ENCODE measurements at places on chromosomes 5 and 9.

DNA sequence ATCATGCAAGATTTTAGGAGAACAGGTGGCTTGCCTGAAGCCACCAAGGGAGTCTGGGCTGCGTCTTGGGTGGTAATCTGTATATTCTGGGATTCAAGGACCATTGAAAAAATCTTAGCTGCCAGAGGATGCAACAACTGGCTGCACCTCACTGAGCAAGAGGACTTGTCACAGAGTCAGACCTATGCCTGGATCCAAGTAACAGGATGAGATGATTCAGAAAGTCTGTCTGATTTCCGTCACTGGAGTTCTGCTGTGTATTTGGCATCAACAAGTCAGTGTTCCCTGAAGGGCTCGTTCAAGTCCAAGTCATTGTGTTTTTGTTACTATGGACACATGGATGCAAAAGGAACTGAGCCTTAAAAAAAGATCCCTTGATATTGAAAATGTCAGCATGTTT is 37.8 kb upstream of the CARTPT start:
- DNase-seq, result no peak

DNA sequence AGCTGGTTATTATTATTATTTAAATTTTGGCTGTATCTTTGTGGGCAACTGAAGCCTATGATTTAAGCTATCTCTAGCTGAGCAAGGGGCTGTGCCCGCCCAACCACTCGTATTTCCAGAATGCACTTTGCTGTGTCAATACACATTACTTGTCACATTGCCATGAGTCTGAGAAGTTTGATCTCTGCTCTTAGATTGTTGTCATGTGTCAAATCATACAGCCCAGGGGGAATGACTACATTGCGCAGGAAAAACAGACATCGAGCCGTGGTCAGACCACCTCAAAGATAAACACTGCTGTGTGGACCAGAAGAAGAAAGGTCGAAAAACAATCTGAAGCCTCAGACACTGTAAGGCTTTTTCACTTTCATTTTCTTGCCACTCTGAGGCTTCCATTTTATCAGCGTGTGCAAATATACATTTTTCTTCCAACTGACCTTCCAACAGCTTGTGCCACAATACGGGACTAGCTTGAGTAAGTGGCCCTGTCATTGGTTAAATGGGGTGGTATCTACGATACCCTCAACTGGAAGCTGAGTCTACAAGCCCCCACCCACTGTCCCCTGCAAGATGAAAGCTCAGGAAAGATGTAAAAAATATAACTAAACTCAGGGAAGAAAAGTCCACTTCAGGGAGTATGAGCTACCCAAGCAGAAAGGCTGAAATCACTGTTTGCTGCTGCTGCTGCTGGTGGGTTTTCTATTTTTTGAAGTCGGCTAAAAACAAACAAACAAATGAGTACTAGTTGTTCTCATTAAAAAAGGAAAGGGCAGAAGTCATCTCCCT is 603.0 kb downstream of the BNC2 start:
- DNase-seq, result no peak

GRCh38 chr9:113890704-113891103 is 14.6 kb downstream of the ZNF618 start:
- DNase-seq, result no peak

DNA sequence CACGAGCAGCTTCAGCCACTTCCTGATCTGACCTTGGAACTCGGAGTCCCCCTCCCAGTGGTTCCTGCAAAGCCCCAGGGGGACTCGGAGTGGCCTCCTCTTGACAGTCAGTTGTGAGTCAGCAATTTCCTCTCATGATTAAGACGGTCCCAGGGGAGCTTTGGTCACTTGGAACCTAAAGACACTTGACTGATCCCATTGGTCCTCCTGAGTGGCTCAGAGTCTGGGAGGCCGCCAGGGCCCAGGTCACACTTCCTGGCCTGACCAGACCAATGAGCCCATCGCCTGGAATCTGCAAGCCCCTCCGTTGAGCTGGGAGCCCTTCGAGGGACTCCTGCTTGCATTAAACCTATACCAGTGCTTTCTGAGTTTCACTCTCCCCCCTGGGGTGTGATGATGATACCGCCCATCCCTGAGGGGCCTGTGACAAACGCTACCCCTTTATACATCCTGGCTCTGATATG is 29.1 kb downstream of the TSPAN17 start:
- DNase-seq, result peak; percentile 22

GRCh38 chr9:89021154-89021803 is 30.0 kb downstream of the S1PR3 start:
- DNase-seq, result no peak

- DNase-seq, result no peak
These were observed 24.6 kb downstream of the ALG2 start for GRCh38 chr9:99197124-99197630.

DNA sequence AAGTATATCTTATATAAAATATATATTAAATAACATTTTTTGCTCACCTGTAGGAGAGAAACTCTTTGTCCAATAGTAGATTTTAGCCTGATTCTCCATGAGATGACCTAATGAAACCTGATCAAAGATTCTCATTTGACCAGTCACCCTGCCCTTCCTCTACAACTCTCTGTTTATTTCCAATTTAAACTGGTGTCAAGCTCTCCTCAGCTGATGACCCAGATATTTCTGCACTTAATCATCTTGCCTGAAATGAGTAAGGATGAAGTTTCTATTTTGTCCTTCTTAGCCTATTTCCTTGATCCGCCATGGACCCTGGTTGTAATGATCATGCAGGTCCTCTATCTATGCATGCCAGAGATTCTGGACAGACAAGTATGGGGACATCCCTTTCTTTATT is 179.3 kb upstream of the FGF10 start:
- no peak for DNase-seq

DNA sequence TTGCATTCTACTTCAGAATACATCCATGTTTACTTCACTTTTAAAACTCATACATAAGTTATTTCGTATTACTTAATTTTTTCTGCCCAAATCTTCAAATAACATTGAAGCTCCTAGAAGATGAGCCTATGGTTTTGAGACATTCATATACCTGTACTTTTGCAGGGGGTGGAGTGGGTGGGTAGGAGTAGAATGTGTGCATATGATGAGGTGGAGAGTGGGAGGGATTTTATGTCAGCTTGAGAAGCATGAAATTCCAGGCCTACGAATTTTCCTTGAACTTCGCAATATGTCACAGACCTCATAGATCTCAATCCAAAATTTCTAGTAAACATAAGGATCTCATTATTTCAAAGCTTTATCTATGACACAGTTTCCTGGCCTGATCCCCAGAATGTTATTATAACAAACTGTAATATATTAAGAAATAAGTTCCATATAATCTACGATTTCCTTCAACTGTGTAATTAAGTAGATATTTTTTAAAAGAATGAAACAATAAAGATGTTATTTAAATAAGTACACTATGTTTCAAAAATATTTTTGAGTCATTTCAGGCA is 19.7 kb upstream of the MOB3B start:
- no peak for DNase-seq

DNA sequence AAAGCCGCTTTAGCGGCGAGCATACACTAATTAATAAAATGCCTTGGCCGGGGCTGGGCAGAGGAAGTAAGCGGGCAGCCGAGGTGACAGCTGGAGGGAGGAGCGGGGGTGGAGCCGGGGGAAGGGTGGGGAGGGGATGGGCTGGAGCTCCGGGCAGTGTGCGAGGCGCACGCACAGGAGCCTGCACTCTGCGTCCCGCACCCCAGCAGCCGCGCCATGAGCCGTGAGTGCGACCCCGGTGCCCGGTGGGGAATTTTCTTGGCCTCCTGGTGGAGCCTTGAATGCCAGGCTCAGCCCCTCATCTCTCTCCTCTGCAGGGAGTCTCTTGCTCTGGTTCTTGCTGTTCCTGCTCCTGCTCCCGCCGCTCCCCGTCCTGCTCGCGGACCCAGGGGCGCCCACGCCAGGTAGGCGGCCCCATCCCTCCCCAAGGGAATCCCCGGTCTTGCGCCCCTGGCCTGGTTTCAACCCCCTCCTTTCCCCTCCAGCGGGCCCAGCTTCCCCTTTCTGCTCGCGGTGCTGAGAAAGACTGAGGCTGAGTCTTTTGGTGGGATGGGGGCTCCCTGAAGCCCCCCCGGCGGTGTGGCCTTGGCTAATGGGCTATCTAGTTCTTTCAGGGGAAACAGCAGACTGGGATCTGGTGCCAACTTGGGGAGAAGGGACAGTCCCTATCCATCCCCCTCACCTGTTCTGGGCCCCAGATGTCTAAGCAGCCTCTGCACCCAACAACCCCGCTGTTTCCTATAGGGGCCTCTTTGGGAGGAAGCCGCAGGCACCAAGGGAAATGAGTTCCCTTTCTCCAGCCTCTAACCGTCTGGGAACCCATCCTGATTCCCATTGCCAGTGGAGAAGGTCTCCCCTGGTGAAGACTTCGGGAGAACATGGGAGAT is at the start of gene PTGS1:
PTGS1 (plus strand) TSS at position 156 of the 887 bp plus-strand sequence; CDS start at position 217, 61 bp downstream.
- DNase-seq, result peak; percentile 36

DNA sequence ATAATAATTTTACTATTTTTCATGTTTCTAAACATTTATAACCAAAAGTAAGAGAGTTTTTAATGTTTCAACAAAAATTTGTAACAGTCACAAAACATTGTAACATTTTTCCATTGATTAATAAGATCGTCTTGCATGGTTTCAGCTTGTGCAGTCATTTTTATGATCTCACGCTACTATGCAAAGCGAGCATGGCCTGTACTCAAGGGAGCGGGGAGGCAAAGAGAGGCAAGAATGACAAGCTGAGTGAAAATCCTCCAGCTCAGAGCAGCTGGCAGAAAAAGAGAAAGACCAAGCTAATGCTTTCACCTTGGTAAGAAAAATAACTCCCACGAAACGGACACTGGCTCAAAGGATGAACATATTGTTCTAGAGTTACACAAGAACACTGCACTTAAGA is 90.0 kb upstream of the SV2C start:
- DNase-seq, result no peak

- DNase-seq, result no peak
These were observed 121.0 kb downstream of the NREP start for GRCh38 chr5:111635916-111636570.

GRCh38 chr5:18702821-18703220 is 1068.6 kb downstream of the TAF11L14 start:
- no peak for DNase-seq

DNA sequence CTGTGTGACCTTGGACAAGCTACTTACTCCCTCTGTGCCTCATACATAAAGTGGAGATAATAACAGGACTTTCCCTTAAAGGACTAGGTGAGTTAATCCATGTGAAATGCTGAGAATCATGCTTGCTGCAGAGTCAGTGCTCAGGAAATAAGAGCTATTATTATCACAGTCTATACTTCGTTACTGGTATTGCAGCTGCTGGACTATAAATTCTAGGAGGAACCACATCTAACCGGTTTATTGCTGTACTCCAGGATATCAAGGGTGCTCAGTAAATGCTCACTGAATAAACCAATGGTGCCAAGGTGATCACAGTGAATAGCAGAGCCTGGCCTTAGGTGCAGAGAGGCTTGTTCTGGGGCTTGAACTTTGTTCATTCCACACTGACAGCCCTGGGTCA is 69.3 kb downstream of the HSPA4 start:
- DNase-seq, result no peak

DNA sequence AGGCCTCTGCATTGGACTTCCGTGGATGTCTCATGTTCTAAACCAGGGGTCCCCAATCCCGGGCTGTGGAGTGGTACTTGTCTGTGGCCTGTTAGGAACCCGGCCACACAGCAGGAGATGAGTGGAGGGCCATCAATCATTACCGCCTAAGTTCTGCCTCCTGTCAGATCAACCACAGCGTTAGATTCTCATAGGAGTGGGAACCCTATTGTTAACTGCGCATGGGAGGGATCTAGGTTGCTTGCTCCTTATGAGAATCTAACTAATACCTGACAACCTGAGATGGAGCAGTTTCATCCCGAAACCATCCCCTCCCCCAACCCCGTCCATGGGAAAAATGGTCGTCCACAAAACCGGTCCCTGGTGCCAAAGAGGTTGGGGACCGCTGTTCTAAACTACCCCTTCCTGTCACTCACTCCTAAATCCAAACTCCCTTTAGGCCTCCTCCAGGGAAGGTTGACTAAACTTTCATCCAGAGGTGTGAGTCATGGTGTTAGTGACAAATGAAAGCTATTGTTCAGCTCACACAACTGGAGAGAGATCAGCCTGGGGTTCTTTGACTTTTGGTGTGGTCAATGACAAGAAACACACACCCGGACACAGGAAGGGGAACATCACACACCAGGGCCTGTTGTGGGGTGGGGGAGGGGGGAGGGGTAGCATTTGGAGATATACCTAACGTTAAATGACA is 9.5 kb downstream of the KCNV2 start:
- no peak for DNase-seq

DNA sequence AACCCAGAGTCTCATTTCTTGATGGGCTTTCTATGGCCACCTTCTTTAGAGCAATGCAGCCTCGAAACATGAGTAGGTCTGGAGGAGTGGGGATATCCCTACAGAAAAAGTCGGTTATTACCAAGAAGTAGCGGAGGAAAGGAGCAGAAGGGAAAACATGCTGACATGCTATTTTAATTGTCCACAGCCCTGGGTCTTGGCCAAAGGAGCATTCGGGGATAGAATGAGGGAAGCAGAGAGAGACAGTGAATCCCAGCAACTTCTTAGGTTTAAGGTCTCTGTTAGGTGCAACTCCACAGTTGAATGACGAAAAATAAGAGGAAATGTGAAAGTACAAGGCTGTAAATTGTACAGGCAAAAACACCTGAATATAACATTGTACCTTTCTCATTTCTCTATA is 506.7 kb upstream of the CDH18 start:
- DNase-seq, result no peak

GRCh38 chr5:80369521-80369920 is 38.3 kb upstream of the ZFYVE16 start:
- DNase-seq, result no peak

GRCh38 chr9:14911046-14911445 is 818 bp upstream of the FREM1 start:
- DNase-seq, result no peak

- no peak for DNase-seq
These were observed 232.3 kb upstream of the TBCA start for GRCh38 chr5:78008356-78008967.

- DNase-seq, result no peak
These were observed 51.9 kb upstream of the SPDL1 start for GRCh38 chr5:169531631-169532030.

DNA sequence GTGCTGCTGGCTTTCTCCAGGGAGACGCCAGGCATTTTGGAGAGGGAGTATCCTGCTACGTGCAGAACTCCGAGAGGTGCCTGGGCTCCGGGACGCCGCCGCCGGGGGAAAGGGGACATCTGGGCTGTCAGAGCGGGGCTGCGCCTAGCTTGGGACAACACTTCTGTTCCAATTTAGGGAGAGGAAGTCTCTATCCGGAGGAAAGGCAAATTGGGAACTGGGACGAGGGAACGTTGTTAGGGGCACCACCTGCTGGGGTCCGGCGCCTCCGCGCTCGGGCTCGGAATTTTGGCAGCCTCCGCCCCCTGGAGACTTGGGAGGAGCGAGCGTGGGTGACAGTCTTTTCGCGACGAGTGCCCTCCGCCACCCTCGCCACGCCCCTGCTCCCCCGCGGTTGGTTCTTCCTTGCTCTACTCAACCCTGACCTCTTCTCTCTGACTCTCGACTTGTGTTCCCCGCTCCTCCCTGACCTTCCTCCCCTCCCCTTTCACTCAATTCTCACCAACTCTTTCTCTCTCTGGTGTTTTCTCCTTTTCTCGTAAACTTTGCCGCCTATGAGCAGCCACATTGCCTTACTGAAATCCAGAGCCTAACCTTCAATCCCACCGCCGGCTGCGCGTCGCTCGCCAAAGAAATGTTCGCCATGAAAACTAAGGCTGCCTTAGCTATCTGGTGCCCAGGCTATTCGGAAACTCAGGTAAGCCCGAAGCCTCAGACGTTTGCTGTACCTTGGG is 1.6 kb downstream of the TSLP start:
- DNase-seq, result peak; percentile 12

GRCh38 chr9:89436963-89437625 is 60.8 kb downstream of the SEMA4D start:
- no peak for DNase-seq
